ENCODE measurements at places on chromosomes 5 and 9.

- no peak for DNase-seq
Observed at GRCh38 chr9:37412431-37413151, 9.9 kb upstream of the GRHPR start.

- DNase-seq: no peak
Observed at GRCh38 chr5:87182649-87183048, 85.0 kb upstream of the RASA1 start.

- no peak for DNase-seq
Observed at GRCh38 chr9:86308687-86309086, 26.3 kb upstream of the ISCA1 start.

DNA sequence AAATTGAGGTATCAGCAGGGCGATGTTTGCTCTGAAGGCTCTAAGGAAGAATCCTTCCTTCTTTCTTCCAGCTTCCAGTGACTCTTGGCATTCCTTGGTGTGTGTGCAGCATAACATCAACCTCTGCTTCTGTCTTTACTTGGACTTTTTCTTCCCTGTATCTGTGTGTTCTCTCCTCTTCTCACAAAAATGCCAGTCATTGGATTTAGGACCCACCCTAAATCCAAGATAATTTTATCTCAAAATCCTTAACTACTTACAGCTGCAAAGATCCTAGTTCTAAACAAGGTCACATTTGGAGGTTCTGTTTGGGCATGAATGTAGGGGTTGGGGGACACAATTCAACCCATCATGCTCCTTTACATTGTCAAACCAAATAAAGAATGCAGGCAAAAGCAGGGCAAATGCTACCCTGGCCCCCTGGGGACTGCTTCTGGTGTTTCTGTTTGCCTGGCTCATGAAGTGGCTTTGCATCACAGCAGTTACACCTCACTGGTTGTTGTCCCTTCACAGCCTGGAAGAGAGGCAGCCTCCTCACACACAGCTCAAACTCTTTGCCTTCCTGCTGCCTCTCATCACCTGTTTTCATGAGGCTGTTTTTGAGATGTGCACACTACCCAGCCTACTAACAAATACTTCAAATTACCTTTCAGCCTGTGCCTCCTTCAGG lies 64.8 kb upstream of the PLCXD3 start:
- DNase-seq: peak; percentile 55

DNA sequence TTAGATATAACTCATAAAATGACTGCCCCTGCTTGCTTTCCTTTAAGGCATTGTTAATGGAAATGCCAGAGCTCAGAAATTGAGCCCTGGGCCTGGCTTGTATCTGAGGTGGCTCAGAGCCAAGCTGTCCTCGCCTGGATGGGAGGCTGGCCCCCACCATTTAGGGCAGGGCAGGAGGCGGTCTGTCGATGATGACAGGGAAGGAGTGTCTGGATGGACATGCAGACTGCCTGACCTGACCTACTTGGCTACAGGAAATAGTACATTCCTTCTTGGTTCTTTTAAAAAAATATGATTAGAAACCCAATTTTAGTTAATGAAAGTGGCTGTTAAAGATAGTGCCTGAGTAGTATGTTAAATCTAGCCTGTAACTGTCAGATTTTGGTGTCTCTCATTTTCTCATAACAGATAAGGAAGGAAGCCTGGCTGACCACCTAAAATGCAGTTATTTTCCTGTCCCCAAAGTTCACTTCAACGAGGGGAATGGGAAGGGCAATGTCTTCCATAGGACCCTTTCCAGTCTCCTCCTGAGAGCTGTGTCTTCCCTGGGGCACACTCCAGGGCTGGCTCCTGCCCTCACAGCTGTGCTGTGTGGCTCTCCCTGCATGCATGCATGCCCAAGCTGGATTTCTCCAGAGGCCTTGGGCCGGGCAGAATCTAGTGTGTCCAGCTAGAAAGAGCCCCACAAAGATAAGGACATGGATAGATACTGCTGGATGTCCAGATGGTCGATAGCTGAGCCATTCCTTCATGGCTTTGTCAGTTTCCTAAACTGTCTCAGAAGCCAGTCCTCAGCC lies 42.3 kb downstream of the MACROH2A1 start:
- DNase-seq: no peak

- no peak for DNase-seq
Observed at GRCh38 chr5:4511996-4512656, 628.0 kb upstream of the ADAMTS16 start.

- DNase-seq: no peak
Observed at GRCh38 chr5:68699966-68700365, 393.8 kb upstream of the SLC30A5 start.

- no peak for DNase-seq
Observed at GRCh38 chr9:110126986-110127864, 80.7 kb downstream of the C9orf152 start.

DNA sequence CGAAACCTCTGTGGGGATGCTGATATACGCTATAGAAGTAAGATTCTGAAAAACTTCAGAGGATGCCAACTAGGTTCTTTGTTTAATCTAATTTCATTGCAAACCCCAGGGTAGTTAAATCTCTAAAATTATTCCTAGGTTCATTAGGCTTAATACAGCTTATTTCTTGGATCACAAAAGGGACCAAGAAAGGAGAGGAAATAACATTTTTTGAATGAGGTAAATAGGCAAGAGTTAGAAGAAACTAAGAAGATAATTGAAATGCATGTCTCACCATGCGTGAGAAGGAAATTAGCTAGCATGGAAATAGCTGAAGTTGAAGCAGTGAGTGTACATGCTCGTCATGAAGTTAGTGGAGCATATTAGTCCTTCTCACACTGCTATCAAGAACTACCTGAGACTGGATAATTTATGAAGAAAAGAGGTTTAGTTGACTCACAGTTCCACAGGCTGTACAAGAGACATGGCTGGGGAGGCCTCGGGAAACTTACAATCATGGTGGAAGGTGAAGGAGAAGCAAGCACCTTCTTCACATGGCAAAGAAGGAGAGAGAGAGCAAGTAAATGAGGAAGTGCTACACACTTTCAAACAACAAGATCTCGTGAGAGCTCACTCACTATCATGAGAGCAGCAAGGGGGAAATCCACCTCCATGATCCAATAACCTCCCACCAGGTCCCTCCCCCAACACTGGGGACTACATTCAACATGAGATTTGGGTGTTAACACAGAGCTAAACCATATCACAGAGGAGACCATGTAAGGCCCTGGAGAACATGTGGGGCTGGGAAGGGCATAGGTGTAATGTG lies 125.1 kb upstream of the OSMR start:
- no peak for DNase-seq

- no peak for DNase-seq
Observed at GRCh38 chr9:746661-747434, 94.6 kb upstream of the DMRT1 start.

DNA sequence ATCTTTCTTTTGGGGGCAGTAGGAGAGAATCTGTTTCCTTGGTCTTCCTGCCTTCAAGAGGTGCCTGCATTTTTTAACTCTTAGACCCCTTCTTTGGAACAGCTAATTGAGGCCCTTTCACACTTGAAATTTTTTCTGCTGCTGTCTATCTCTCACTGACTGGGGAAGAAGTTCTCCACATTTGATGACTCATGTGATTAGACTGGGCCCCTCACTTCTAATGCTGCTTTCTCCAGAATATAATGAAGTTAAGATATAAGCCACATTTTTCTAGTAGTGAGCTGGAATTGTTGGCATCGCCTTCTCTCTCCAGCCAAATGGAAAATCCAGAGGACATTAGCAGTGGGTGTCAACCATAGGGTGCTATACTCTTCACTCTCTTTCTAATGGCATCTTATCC lies 12.4 kb downstream of the ZNF474 start:
- no peak for DNase-seq

DNA sequence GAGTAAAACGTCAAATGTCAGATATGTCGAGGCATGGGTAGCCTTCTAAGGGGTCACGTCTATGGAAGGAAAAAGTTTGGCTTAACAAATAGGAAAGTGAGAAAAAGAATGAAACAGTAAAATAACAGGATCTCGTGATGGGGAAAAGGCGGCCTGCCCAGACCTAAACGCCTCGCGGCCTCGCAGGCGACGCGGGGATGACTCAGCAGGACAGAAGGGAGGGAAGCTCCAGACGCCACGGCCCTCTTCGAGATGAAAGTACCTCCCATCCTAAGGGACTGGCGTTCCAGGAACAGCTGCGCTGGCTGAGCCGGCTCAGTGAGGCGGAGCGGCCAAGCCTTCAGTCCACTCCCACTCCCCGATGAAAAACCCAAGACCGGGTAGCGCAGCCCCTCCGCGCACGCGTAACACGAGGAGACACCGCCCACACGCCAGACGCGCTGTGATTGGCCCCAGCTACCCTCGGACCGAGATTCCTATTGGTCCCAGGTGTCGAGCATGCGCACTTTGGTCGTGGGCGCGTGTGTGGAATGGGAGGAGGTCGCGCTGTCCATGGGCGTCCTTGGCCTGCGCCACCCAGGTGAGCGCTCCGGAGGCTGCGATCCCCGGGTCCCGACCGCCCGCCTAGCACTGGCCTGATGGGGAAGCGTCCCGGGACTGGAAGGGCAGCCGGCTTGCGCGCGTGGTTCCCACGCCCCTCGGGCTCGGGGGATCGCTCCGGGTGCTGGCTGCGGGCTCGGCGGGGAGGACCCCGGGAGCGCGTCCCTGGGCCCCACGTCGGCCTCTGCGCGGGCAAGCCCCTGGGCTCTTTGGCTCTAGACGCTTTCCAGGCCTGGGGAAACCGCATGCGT lies 588.5 kb downstream of the MTRR start:
- DNase-seq: peak; percentile 99

DNA sequence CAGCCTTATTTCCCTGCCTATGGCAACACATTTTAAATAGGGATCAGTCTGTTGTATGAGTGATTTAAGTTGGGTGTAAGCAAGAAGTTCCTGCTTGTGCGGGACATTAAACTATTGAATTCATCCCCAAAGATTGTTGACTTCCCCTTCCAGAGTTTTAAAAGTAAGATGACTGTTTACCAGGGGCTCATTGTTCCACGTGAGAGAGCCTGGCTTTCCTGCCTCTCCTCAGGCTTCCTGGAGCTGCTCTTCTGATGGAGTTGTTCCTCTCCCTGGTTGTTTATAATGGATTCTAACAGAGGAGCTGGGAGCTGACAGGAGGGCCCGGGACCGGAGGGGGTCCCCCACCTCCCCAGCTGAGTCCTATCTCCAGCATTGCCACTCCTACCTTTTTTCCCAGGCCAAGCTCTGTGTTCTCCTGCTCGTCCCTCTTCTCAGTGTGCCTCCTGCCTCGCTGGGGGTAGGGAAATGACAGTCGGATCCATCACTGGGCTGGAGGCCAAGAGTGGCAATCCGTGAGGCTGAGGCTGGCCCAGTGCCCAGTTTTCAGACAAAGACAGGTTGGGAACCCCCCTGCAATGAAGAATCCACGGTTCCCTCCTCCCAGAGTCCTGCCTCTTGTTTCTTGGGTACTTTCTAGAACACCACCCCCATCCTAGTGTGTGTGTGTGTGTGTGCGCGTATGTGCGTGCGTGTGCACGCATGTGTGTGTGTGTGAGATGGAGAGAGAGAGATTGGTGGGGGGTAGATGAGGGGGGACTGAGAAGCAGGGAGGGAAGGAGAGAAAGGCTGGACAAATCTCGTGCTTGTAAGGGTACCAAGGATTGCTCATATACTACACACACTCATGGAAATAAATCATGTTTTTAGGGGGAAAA lies 123.7 kb upstream of the NFIB start:
- peak; percentile 98 for DNase-seq

DNA sequence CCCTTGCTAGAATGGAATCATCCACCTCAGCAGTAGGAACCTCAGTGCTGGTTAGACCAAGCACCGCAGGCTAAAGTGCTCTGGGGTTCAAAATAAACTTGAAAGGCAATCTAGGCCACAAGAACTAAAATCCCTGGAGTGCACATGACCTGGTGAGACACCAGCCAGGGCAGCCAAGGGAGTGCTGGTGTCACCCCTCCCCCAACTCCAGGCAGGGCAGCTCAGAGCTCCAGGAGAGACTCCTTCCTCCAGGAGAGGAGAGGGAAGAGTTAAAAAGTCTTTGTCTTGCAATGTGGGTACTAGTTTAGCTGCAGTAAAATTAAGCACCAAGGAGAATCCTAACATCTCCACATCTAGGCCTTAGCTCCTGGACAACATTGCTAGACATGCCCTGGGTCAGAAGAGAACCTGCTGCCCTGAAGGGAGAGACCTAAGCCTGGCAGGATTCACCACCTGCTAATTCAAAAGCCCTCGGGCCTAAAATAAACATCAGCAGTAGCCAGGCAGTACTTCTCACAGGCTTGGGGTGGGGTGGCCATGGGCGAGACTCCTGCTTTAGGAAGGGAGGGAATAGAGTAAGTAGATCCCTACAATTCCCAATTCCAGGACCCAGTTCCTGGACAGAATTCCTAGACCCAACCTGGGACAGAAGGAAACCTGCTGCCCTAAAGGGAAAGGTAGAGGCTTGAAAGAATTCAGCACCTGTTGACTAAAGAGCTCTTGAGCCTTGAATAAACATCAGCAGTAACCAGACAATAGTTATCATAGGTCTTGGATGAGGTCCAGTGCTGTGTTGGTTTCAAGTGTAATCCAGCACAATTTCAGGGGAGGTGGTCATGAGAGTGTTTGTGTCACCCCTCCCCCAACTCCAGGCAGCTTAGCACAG lies 25.8 kb downstream of the UGT3A2 start:
- peak; percentile 91 for DNase-seq

DNA sequence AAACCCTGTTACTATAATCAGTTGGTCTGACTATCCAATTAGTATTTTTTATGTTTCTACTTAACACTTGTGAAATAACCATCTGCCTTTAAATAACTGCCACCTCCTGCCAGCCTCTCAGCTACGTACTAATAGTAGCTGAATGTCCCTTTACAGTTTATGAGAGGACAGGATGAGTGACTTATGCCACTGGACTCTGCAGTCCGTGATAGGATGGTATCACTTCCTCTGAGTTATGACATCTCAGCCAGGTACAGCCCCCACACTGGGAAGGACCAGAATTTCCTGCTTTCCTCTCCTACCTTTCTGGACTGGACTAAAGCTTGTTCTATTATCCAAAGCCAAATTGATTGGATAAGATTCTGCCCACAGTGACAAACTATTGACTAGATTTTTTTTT lies 102.9 kb downstream of the ZFAND5 start:
- no peak for DNase-seq

DNA sequence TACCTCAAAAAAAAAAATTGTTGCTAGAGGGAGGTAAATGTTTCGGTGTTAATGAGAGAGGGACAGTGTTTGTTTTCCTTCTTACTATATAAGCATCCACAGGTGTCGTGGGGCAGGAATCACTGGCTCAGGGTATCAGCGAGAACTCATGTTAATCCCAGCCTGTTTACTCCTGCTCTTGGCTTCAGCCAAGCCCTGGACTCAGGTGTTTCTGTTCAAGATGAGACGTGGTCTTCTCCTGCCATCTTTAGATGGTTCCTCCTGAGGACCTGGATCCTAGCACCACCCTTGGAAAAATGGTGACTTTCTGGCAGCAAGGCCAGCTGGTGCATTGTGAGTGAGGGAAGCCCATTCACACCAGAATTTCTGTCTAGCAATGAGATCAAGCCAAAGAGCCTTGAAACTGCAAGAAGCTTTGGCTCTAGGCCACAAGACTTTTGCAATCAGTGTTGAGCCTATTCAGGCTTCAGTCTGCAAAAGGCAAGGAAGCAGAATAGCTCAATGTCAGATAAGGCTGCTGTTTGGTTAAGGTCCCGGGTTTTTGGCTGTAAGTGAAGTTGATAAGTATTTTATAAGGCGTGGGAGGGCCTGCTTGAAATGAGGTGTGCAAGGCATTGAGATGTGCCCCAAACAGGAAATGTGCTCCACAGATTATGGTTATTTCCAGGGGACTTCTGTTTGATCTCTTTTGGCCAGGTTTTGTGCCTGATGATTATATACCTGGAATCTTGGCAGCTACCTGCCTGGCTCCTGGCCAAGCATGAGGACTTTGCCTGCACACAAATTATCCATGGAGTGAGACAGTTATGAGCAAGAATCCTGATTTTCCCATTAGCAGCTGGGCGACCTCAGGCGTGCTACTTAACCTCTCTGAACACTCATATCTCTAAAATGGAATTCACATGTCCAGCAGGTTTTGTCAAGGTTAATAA lies 99.8 kb downstream of the TENT4A start:
- DNase-seq: no peak
